ENCODE measurements at places on chromosomes 3 and 15.

GRCh38 chr3:4536260-4536659 is 43.1 kb downstream of the ITPR1 start:
- no peak for DNase-seq

- no peak for DNase-seq
Measured at GRCh38 chr3:138065949-138066348, 49.5 kb downstream of the DZIP1L start.

GRCh38 chr15:48865370-48866079 is 12.4 kb upstream of the EID1 start:
- DNase-seq: no peak

DNA sequence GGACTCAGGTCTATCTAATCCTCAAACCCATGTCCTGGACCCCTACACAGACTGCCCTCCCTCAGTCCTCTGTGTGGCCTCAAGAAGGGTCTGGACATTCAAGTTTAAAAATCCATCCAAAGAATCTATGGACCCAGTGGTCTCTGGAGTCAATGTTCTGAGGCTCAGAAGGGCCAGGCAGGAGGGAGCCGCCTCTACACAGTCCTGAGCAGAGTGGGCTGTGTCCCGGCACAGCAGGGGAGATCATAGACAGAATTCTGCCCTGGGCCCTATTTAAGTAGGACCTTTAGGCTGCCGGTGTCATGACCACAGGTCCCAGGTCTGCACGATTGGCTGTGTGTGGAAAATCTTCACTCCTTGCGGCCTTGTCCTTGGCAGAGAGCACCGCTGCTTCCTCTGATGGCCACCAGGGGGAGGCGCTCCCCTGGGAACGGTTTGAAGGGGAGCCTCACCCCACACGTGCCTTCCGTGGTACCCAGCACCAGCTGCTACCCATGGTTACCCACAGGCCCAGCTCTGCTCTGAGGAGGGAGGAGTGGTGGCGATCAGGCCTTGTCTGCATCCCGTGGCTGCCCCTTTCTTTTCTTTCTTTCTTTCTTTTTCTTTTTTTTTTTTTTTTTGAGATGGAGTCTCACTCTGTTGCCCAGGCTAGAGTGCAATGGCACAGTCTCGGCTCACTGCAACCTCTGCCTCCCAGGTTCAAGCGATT is 37.9 kb downstream of the CHRD start:
- DNase-seq: no peak

- no peak for DNase-seq
Measured at GRCh38 chr3:194632226-194632808, 902 bp downstream of the TMEM44 start.

DNA sequence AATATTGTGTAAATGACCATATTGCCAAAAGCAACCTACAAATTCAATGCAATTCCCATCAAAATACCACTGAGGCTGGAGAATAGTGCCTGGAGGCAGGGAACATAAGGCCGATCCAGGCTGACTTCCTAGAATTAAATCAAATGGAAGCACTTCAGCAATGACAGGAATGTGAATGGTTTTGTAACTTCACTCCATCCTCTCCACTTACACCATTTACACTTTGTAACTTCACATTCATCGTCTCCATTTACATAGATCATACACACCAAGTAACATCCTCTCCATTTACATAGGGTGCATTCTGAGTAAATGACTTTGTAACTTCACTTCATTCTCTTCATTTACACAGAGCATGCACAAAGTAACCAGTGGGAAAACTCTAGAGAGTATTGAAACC is 11.6 kb downstream of the STRIT1 start:
- no peak for DNase-seq
